ENCODE measurements at places on chromosomes 4 and X.

- no peak for DNase-seq
Measured at GRCh38 chr4:8173492-8174242, 15.1 kb upstream of the ABLIM2 start.

GRCh38 chr4:168835880-168836454, 174.1 kb downstream of the CBR4 start:
- no peak for DNase-seq

GRCh38 chr4:70533791-70534190, 15.4 kb downstream of the AMTN start:
- no peak for DNase-seq

- DNase-seq, result no peak
Measured at GRCh38 chrX:13180807-13181206, 136.4 kb upstream of the FAM9C start.

DNA sequence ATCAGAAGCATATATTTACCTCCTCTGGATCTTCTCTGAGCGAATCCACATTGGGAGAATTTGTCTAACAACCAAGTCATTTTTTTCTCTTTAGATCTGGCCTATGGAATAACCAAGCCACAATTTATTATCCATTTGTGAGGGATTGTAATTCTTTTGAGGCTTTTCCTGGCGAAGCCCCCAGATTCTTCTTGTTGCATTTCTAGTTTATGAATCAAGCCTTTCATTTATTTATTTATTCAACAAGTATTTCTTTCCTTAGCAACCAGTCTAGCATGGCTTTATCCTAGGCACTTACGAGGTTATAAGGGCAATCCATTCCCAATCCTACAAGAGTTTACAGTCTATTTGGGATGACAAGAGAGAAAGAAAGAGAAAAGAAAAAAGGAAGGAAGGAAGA, 18.4 kb upstream of the FNIP2 start:
- DNase-seq, result no peak

GRCh38 chrX:101977106-101977505, 45.3 kb upstream of the ZMAT1 start:
- DNase-seq, result no peak

- no peak for DNase-seq
Measured at GRCh38 chr4:137934911-137935310, 307.2 kb downstream of the SLC7A11 start.

DNA sequence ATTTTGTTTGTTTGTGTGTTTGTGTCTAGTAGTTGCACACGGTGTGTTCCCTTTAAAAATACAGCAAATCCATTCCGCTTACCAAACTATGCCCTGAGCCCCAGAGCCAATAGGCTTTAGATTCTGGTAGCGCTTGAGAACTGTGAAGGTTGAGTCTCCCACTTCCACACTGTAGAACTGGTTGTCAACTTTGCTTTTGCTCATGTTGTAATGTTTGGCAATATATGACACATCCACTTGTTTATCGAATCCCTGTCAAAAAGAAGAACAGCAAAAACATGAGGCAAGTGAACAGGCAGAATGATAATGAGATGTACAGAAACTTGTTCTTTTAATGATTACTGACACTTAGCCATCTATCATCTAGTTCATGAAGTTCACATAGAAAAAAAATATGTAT, 200.6 kb downstream of the MAPK10 start:
- DNase-seq, result no peak

GRCh38 chr4:105373324-105373723, 100.5 kb downstream of the PPA2 start:
- no peak for DNase-seq

DNA sequence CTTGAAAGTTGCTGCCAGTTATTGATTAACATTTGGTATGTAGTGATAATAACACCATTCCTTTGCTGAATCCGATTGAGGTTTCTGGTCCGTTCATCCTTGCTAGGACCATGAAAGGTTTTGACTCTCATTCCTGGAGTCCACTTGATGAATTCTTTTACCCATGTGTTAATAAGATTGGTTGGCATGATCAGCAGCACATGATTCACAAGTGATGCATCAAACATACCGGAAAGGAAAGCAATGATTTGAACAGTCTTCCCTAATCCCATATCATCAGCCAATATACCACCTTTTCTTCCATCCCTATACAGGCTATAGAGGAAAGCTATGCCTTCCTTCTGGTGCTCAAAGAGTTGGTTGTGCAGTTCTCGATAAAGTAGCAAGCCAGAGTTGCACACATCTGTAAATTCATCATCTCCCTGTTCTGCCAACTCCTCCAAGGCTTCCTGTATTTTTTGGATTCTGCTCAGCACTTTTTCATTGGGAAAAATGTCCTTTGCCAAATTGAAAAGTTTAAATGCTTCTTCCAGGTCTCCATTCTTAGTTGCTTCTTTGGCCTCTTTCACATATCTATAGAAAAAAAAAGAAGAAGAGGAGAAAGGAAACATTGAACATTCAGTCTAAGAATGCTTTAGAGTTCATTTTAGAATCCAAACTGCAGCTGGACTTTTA, 26.7 kb downstream of the PIN4 start:
- DNase-seq, result no peak

DNA sequence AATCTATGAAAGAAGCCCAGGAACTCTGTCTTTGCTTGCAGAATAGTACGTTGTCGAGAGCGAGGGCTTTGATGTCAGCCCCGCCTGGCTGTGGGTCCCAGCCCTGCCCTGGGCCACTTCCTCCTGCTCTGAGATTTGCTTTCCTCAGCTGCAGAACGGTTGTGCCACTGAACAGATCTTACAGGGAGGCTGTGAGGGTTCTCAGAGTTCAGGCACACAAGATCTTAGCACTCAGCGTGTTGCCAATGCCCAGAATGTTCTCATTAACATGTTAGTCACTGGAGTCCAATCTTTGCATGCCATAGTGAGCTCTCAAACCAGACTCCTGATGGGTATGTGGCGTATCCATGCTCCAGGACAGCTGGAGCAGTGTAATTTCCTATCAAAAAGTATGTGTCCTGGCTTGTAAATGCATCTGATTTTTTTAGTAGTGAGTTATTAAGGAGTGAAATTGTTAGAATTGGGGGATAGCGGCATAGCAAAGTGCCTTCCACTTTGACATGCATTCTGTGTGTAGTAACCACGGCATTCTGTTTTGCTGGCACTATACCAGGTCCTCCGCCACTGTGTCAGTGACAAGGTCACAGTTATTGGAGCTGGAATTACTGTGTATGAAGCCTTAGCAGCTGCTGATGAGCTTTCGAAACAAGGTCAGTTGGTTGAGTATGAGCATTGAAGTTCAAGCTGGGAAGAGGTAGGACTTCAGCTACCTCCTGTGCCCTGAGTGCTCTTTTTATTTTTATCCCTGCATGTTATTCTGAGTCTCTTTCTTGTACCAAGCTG, 31.6 kb downstream of the TKTL1 start:
- DNase-seq, result no peak

GRCh38 chr4:55355555-55355954, 9.5 kb downstream of the SRD5A3 start:
- no peak for DNase-seq

- no peak for DNase-seq
Measured at GRCh38 chrX:40205471-40205870, 107.7 kb upstream of the BCOR start.

- DNase-seq, result no peak
Measured at GRCh38 chrX:70436343-70436742, 8.3 kb upstream of the DLG3 start.

DNA sequence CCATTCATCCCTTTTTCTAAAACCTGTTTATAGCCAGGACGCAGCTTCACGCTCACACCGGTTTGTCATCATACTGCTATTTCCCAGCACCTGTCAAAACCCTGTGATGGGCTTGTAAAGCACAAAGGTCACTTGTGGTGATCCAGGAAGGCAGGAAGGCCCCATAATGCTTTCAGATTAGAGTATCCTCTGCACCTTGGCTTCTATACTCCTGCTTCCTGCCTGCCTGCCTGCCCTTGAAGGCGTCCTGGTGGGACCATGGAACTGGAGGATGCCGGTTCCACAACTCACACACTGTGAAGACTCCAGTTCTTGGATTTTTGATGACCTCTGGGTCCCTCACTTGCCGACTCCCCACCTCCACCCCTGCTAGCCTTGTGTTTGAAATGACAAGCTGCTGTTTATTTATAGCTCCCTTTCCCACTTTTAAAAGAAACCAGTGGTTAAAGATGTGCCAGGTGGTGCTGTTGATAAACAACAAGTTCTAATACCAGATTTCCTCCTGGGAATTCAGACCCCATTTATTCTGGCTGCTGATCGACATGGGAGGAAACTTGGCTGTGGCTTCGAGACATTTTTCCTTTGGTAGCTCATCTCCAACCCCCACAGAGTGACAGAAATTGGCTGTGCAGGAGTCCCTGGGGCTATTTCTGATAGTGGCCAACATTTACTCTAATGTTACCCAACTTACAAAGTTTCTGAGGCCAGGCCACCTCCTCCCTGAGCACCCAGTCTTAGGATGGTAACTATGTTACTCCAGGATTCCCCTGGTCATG, 211.5 kb downstream of the KDR start:
- DNase-seq, result no peak

- no peak for DNase-seq
Measured at GRCh38 chr4:38411092-38411491, 252.9 kb upstream of the KLF3 start.
